ENCODE measurements at places on chromosomes 6 and 20. TPM values are rescaled to one million over a fixed set of nuclear protein-coding genes. Genes with fewer than 3 reads are reported as not detected.

DNA sequence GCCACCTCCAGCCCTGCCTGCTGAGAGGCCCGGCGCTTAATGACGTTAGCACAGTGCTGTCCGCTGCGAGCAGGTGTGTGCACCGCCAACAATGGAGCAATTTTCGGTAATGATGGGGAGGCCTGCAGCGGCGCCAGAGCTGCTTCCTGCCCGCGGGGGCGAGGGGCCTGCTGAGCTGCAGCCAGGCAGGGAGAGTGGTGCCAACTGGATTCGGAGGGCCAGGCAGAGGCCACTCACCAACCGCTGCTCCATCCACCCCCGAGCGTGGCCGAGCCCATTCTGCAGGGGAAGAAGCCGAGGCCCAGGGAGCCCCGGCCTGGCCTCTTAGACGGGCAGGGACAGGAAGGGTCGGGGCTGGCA is 9.6 kb downstream of the HRH3 start:
- no peak for DNase-seq
- H3K27me3 ChIP-seq, result peaks cover 15% of the 10 kb centered on the region
- no peaks in the 10 kb centered on the region for H3K36me3 ChIP-seq
- no peak overlapping the region for H3K4me3 ChIP-seq
- H3K27ac ChIP-seq, result no peak overlapping the region

GRCh38 chr6:117469356-117469755 is 13.1 kb upstream of the DCBLD1 start:
- H3K4me3 ChIP-seq, result no peak overlapping the region
- no peak overlapping the region for H3K27ac ChIP-seq
- H3K36me3 ChIP-seq, result no peaks in the 10 kb centered on the region
- no peaks in the 10 kb centered on the region for H3K27me3 ChIP-seq

- no peaks in the 10 kb centered on the region for H3K4me1 ChIP-seq
- H3K4me3 ChIP-seq, result no peak overlapping the region
- no peak for DNase-seq
- no peak overlapping the region for H3K27ac ChIP-seq
- H3K27me3 ChIP-seq, result no peaks in the 10 kb centered on the region
- no peaks in the 10 kb centered on the region for H3K36me3 ChIP-seq
Observed at GRCh38 chr6:17721671-17722070, 14.9 kb upstream of the NUP153 start.

- H3K4me1 ChIP-seq, result peaks cover 7% of the 10 kb centered on the region
- DNase-seq, result peak; percentile 33
- H3K36me3 ChIP-seq, result no peaks in the 10 kb centered on the region
- H3K4me3 ChIP-seq, result no peak overlapping the region
- no peak overlapping the region for H3K27ac ChIP-seq
Observed at GRCh38 chr20:50815162-50815989, 20.5 kb downstream of the BCAS4 start.

DNA sequence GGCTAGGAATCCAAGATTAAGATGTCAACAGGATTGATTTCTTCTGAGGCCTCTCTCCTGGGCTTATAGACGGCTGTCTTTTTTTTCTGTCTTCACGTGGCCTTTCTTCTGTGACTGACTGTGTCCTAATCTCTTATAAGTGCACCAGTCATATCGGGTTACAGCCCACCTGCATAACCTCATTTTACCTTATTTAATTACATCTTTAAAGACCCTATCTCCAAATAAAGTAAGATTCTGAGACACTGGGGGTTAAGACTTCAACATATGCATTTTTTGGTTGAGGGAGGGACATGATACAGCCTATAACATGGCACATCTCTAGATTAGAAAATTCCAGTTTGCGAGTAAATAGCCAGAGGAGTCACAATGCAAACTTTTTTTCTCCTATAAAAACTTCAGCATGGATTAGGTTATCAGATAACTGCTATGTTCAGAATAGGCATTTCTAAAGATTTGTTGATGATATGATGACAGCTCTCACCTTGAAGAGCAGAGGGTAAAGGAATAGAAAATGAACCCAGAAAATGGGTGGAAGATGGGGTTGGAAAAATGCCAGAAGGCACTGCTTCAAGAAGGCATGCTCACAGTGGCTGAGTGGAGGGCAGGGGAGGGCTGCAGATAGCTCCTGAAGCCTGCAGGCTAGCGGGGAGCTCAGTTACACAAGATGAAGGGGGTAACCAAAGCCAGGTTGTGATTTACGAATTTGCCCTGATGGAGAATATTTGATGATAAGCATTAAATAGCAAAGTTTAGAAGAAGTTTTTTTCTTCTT is 8.7 kb upstream of the PDE7B start:
- no peaks in the 10 kb centered on the region for H3K4me1 ChIP-seq
- H3K27me3 ChIP-seq, result no peaks in the 10 kb centered on the region
- no peaks in the 10 kb centered on the region for H3K36me3 ChIP-seq
- DNase-seq, result no peak
- no peak overlapping the region for H3K4me3 ChIP-seq

DNA sequence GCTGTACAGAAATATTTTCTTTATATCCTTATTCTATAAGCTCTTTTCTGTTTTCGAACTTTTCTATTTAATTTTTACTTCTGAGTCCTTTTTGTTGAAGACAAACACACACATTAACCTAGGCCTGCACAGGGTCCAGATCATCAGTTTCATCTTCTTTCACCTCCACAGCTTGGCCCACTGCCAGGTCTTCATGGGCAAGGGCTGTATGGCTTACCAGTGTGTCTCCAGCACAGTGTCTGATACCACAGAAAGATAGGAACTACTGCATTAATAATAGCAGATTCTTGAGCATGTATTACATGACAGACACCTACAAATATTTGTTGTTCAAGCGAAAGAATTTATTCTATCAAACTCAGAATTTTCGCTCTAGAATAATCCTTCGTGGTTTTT is 24.4 kb downstream of the QKI start:
- no peak overlapping the region for H3K4me3 ChIP-seq
- H3K27ac ChIP-seq, result no peak overlapping the region
- peaks cover 26% of the 10 kb centered on the region for H3K4me1 ChIP-seq
- no peaks in the 10 kb centered on the region for H3K36me3 ChIP-seq

- no peaks in the 10 kb centered on the region for H3K36me3 ChIP-seq
- H3K4me1 ChIP-seq, result peaks cover 24% of the 10 kb centered on the region
- no peak overlapping the region for H3K27ac ChIP-seq
- DNase-seq, result no peak
- H3K4me3 ChIP-seq, result no peak overlapping the region
Observed at GRCh38 chr6:137746264-137746663, 120.8 kb upstream of the TNFAIP3 start.

GRCh38 chr20:11917663-11918062 is at the start of gene BTBD3:
Gene BTBD3, plus strand, starts transcription at chr20:11917893. Its CDS starts 383 bp downstream, at chr20:11918276.
- H3K27ac ChIP-seq, result no peak within 1 kb of the TSS
- H3K4me3 ChIP-seq, result no peak within 1 kb of the TSS
- no peaks in the 10 kb centered on the region for H3K4me1 ChIP-seq
- DNase-seq, result no peak
- H3K36me3 ChIP-seq, result peaks cover 9% of the 10 kb centered on the region
- H3K27me3 ChIP-seq, result no peaks in the 10 kb centered on the region

GRCh38 chr6:127932708-127933107 is 31.9 kb upstream of the THEMIS start:
- no peaks in the 10 kb centered on the region for H3K27me3 ChIP-seq
- H3K4me1 ChIP-seq, result no peaks in the 10 kb centered on the region
- DNase-seq, result no peak
- H3K36me3 ChIP-seq, result no peaks in the 10 kb centered on the region
- no peak overlapping the region for H3K4me3 ChIP-seq

GRCh38 chr6:17165383-17165782 is 63.5 kb downstream of the STMND1 start:
- H3K36me3 ChIP-seq, result no peaks in the 10 kb centered on the region
- H3K4me1 ChIP-seq, result no peaks in the 10 kb centered on the region
- no peak for DNase-seq
- no peak overlapping the region for H3K4me3 ChIP-seq
- no peaks in the 10 kb centered on the region for H3K27me3 ChIP-seq
- H3K27ac ChIP-seq, result no peak overlapping the region

DNA sequence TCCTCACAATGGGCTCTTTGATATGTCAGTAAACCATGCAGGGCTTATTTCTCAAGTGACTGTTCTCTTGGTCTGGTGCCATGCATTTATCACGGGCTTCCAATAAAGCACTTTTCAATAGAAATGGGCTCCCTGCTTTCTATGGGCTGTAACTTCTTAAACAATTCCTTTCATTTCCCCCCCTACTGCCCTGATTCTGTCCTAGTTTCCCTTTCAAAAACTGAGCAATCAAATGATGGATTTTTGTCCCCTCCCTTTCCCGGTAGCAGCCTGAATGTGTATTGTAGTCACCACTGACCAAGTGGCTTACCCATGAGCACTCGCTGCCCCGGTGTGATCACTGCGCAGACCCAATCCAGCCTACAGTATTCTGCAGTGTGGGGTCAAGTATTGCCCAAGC is 13.9 kb downstream of the RPS10 start:
- no peak overlapping the region for H3K4me3 ChIP-seq
- no peaks in the 10 kb centered on the region for H3K27me3 ChIP-seq
- DNase-seq, result no peak
- H3K27ac ChIP-seq, result no peak overlapping the region

DNA sequence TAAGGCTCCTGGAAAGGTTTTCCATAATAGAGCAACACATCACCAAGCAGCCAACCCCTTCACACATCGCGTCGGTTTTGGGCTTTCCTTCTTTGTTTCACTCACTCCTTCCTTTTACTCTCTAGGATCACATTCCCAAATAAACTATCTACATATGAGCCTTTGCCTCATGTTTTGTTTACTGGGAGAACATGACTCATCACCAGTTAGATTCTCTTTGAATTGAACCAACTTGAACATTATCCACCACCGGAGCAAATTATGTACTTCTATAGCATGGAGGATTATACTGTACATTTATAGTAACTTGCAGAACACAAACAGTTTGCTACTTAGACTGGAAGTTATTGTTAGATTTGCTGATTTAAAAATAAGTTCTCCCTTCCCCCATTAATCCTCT is 41.0 kb downstream of the SAMD5 start:
- H3K27me3 ChIP-seq, result no peaks in the 10 kb centered on the region
- no peaks in the 10 kb centered on the region for H3K36me3 ChIP-seq
- DNase-seq, result peak; percentile 2

GRCh38 chr6:11769244-11769643 is 9.4 kb downstream of the ADTRP start:
- no peak overlapping the region for H3K4me3 ChIP-seq
- no peaks in the 10 kb centered on the region for H3K27me3 ChIP-seq
- H3K36me3 ChIP-seq, result no peaks in the 10 kb centered on the region
- DNase-seq, result peak; percentile 60
- peak overlapping the region; percentile 48 for H3K27ac ChIP-seq

Gene IMPG1
- total RNA-seq, result not detected

GRCh38 chr6:14851281-14851680 is 394.6 kb upstream of the JARID2 start:
- no peak for DNase-seq
- H3K4me1 ChIP-seq, result no peaks in the 10 kb centered on the region
- H3K4me3 ChIP-seq, result no peak overlapping the region
- H3K27me3 ChIP-seq, result no peaks in the 10 kb centered on the region

GRCh38 chr6:95780037-95780436 is 202.7 kb downstream of the MANEA start:
- no peak for DNase-seq
- H3K4me3 ChIP-seq, result no peak overlapping the region
- H3K27ac ChIP-seq, result no peak overlapping the region
- H3K36me3 ChIP-seq, result no peaks in the 10 kb centered on the region
- no peaks in the 10 kb centered on the region for H3K4me1 ChIP-seq

DNA sequence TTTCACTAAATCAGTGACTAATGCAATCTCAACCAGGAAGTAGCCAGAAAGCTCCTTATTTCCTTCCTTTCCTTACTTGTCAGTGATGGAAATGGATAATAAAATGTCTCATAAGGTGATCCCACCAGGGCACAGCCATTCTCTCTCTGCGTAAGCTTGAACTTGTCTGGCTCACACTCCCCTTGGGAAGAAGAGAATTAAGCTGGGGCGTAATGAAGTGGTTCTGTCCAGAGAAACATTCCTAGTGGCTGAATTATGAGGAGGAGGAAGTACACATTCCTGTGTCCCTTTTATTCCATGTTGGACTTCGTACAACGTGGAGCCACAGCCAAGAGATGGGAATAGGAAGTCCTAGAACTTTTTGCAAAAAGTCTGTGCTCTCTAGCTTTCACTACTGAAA is 93.7 kb downstream of the MTHFD1L start:
- DNase-seq, result no peak
- no peaks in the 10 kb centered on the region for H3K27me3 ChIP-seq
- no peak overlapping the region for H3K27ac ChIP-seq
- H3K4me3 ChIP-seq, result no peak overlapping the region
- no peaks in the 10 kb centered on the region for H3K4me1 ChIP-seq

GRCh38 chr20:24533449-24533848 is 64.0 kb downstream of the SYNDIG1 start:
- H3K36me3 ChIP-seq, result no peaks in the 10 kb centered on the region
- H3K27ac ChIP-seq, result no peak overlapping the region
- H3K4me3 ChIP-seq, result no peak overlapping the region
- no peak for DNase-seq

DNA sequence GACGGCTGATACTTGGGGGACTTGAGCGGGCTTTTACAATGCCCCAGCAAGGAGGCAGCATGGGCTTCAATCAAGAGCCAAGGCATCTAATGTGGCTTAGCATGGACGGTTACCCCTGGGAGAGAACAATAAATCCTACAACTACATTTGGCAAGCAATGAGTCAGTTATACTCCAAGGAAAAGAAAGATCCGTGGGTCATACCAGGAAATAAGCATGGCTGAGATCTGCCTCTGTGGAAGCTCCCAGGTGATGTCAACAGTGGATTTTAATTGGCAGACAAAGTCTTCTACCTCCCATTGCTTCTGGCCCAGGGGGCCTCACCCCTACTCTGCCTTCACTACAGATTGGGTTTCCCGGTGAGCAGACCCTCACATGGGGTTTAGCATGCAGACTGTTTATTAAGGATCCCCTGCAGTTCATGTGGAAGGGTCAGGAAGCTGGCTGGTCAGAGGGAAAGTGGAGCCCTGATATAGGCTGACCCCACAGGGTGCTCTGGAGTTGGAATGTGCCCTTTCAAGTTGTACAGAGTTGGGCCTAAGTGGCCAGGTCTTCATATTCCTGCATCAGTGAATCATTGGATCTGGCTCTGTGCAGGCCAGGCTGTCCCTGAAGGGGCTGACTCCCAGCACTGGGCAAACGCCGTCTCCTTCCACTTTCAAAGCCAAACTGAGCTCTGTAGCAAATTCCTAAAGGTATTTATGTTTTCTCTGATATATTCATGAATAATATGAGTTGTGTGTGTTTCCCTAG is 91.3 kb upstream of the GGTLC1 start:
- DNase-seq, result no peak
- no peak overlapping the region for H3K4me3 ChIP-seq
- no peaks in the 10 kb centered on the region for H3K4me1 ChIP-seq

Gene TNF
- not detected for total RNA-seq

DNA sequence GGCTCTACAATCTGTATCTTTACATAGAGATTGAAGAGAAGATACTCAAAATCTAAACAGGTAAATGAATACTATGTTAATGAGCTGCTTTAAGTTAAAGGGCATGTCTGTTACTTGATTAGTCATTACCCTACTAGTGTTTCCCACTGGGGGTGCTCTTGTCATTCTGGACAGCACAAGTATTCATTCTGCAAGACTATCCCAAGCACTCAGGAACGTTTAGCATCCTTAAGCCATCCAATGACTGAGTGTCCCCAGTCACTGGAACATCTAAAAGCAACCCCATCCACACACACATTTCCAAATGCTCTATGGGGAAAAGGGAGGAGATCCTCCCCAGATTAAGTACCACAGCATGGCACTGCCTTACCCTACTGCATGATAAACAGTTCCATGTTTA is 25.7 kb downstream of the EZR start:
- peaks cover 37% of the 10 kb centered on the region for H3K36me3 ChIP-seq
- H3K4me3 ChIP-seq, result no peak overlapping the region
- no peaks in the 10 kb centered on the region for H3K27me3 ChIP-seq
- H3K4me1 ChIP-seq, result no peaks in the 10 kb centered on the region
- peak; percentile 57 for DNase-seq

Measured in PC-3 (cell line).